ENCODE measurements at places on chromosomes 7 and 10. TPM values are rescaled to one million over a fixed set of nuclear protein-coding genes. Genes with fewer than 3 reads are reported as not detected.

The ACSM6 gene
- total RNA-seq: not detected

The GRID2IP gene
- total RNA-seq: 1.0 TPM

The GARIN1A gene
- 4.5 TPM for total RNA-seq

The MKX gene
- 0.26 TPM for total RNA-seq

GRCh38 chr7:1719913-1720312 lies 49.8 kb downstream of the ELFN1 start:
- no peak for DNase-seq

- DNase-seq: no peak
Observed at GRCh38 chr10:65314253-65314652, 1611.6 kb upstream of the LRRTM3 start.

- no peak for DNase-seq
Observed at GRCh38 chr7:145986248-145986874, 130.2 kb upstream of the CNTNAP2 start.

- DNase-seq: no peak
Observed at GRCh38 chr10:102455893-102456471, 4.6 kb upstream of the C10orf95 start.

DNA sequence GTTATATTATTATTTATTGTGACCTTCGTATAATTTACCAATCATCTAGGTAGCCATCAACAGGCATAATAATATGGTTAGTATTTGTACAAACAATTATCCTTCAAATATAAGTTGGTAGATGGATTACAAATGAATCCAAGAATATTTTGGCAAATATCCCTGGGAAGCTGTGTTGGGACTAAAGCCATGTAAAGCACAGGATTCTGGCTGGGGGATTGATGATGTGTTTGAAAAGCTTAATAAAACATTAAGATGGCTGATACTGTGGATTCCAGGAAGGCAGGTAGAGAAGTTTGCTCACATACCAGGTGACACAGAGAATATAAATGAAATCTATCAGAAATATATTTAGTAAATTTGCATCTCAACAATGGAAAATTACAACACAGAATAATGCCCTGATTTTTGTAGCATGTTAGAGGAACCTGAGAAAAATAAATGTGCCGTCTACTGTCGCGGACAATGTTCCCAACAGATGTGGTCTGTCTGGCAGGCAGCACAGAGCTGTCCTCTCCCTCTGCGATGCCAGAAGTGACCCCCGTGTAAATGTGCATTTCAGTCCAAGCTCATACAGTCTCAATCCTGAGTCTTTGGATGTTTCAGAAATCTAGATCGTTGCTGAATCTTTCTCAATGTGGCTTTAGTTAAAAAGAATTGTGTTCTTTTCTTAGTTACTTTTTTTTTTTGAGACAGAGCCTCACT lies 125.0 kb downstream of the TEX36 start:
- no peak for DNase-seq

DNA sequence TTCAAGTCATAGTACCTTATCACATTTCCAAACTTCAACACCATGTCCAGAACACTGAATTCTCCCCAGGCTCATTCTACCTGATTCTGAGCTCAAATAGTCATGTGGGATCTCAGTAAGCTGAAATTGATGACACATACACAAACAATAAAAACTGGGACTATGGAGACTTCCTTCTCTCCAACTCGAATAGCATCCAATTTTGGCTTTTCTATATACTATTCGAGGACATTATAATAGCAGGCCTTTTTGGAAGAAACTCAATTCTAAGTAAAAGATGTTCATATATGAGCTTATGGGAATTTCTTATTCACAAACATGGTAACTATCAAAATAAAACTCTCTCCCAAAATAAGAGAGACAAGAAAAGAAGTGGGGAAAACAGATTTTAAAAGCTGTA lies 551 bp upstream of the TAS2R40 start:
- DNase-seq: no peak
